Colonic mucosa (tissue), 4 donors: ENCODE measurements at places on chromosomes 11 and 22. TPM values are rescaled to one million over a fixed set of nuclear protein-coding genes. Genes with fewer than 3 reads are reported as not detected.
A peak's percentile ranks its signal among the peaks of the same experiment; 100 is the strongest.

DNA sequence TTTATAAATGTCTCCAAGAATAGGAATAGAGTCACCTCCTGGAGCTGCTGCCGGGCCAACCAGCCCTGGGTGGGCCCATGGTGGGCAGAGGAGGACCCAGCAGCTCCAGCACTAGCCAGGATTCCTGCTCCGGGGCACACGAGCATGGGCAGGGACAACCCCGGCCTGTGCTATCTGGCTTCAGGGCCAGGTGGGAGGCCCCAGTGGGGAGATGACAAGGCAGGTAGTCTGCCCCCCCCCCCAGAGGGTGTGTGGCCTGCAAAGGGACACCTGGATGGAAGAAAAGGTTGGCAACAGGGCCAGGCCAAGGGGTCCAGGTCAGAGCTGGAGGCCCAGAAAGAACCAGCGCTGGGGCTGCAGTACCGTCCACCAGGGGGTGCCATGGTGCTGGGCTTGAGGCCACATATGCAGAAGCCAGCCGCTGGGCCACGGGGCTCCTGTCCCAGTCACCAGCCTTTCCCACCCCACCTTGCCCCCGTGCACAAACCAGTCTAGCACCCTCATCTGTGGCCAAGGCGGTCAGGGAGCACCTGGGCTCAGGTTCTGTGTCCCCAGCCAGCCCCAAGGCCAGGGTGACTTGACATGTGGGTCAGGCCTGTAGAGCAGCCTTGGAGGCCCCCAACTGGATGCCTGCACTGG lies 3.4 kb downstream of the TSPAN32 start:
- no peak overlapping the region for H3K4me3 ChIP-seq
- H3K36me3 ChIP-seq, result no peaks in the 10 kb centered on the region
- H3K4me1 ChIP-seq, result peaks cover 3% of the 10 kb centered on the region
- H3K27ac ChIP-seq, result no peak overlapping the region

The CRYBB2 gene
- total RNA-seq, result not detected

The MS4A3 gene
- not detected for total RNA-seq

The OR8G1 gene
- total RNA-seq, result not detected

DNA sequence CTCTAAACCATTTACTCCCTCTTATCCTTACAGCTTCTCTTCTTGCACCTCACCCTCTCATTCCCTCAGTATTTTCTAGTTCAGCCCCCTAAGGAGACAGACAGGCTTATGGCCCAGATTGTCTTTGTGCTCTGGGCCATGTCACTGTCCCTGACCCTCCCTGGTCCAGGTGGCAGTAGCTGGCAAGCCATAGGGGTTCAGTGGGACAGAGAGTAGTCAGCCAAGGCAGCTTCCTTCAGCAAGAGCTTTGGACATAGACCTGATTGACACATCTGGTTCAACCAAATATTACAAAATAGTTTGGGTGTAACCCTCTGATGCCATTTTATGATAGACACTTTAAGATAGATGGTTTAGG lies 53.9 kb downstream of the NCAM1 start:
- no peak overlapping the region for H3K4me3 ChIP-seq
- no peak overlapping the region for H3K27ac ChIP-seq
- DNase-seq, result no peak
- no peaks in the 10 kb centered on the region for H3K27me3 ChIP-seq
- H3K36me3 ChIP-seq, result no peaks in the 10 kb centered on the region

DNA sequence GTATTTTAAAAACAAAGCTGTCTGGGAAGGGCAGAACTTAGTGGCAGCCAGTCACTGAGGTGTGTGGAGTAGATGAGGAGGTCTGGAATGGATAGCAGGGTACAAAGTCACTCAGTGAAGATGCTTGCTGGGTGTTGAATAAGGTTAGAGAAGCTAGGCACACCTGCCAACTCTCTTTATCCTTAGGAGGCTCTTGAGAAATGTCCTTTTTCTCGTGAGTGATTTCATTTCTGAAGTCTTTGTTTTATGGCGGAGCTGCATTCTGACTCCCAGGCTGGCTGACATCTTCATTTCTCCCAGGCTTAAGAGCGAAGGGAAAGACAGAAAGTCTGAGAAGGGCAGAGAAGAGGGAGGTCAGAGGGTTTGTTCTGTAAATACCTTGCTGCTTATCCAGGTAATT lies 31.0 kb downstream of the CECR2 start:
- H3K4me3 ChIP-seq, result no peak overlapping the region
- H3K4me1 ChIP-seq, result no peaks in the 10 kb centered on the region
- no peak overlapping the region for H3K27ac ChIP-seq
- no peak for DNase-seq

DNA sequence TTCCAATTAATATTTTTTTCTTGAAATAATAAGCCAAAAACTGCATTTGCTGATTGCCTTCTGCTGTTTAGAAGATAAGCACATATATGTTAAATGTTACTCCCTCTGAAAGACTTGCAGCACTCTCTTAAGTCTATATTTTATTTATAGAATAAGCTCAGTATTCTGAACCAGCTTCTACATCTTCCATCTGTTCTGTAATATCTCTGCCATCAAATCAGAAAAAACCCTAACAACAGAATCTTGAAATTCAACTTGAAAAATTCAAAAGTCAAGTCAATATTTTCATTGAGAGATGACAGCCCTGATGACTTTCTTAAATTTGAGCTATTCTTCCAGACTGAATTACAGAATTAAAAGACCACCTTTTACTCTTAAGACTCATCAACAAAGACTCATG lies 247.9 kb downstream of the NELL1 start:
- no peak overlapping the region for H3K4me3 ChIP-seq
- no peaks in the 10 kb centered on the region for H3K36me3 ChIP-seq
- no peaks in the 10 kb centered on the region for H3K4me1 ChIP-seq
- no peak overlapping the region for H3K27ac ChIP-seq
- DNase-seq, result no peak
- no peaks in the 10 kb centered on the region for H3K27me3 ChIP-seq

GRCh38 chr11:414318-414857 lies 411 bp downstream of the SIGIRR start:
- peak overlapping the region; percentile 28 for H3K4me3 ChIP-seq
- H3K27ac ChIP-seq, result peak overlapping the region; percentile 41
- DNase-seq, result no peak
- no peaks in the 10 kb centered on the region for H3K27me3 ChIP-seq

The GUCY1A2 gene
- 1.2 TPM for total RNA-seq

GRCh38 chr11:133509924-133510697 lies 22.2 kb downstream of the OPCML start:
- H3K36me3 ChIP-seq, result no peaks in the 10 kb centered on the region
- DNase-seq, result no peak
- no peak overlapping the region for H3K27ac ChIP-seq
